ENCODE measurements at places on chromosomes 2 and 18. TPM values are rescaled to one million over a fixed set of nuclear protein-coding genes. Genes with fewer than 3 reads are reported as not detected.

ALK gene
- total RNA-seq = not detected

CPS1 gene
- 0.95 TPM for total RNA-seq

GCG gene
- total RNA-seq = not detected

DNA sequence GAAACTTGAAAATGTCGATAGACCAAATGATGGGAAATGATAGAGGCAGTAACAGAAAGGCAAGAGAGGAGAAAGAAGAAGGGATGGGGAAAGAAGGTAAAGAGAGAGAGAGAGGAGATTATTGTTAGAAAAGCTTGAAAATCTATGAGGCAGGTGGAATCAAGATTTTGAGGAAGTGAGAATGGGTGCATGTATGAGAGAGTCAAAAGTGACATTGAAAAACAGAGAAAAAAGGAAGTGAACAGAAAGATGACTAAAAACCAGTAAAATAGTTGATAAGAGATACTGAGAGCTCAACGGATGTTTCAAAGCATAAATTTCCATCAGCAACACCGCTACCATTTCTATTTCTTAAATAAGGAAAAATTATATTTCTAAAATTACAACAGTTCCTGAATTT, 327.4 kb upstream of the CWC22 start:
- DNase-seq = no peak

GRCh38 chr2:74078466-74078865, 69.2 kb downstream of the BOLA3 start:
- no peak for DNase-seq
